Activated CD8-positive, alpha-beta T cell treated with anti-CD3 and anti-CD28 coated beads for 36 hours (primary cell): ENCODE measurements at places on chromosomes 16 and 17. TPM values are rescaled to one million over a fixed set of nuclear protein-coding genes. Genes with fewer than 3 reads are reported as not detected.

Gene PLXDC1
- total RNA-seq: 2.4 TPM

Gene MT1E
- total RNA-seq: 22.1 TPM

Gene SCIMP
- total RNA-seq: 0.13 TPM

Gene GDPD1
- total RNA-seq: 2.0 TPM

DNA sequence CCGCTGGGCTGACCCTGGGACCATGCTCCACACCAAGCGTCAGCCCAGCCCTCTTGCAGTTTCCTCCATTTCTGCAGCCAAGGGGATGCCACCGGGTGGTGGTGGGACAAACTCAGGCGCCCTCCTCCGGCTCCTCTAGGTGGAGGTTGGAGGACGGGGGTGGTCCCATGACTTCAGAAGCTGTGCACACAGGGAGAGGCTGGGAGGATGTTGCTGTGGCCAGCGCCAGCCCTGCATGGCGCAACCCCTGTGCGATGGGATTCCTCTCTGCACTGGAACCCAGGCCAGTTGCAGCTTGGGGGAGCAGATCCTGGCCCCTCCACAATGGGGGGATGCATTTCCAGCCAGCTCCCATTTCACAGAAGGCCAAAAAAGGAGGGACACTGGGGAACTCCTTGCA lies 246.5 kb downstream of the C16orf95 start:
- H3K4me1 ChIP-seq: no peaks in the 10 kb centered on the region
- DNase-seq: no peak
- no peaks in the 10 kb centered on the region for H3K36me3 ChIP-seq

Gene EPX
- total RNA-seq: not detected

Gene SLC13A2
- total RNA-seq: not detected

DNA sequence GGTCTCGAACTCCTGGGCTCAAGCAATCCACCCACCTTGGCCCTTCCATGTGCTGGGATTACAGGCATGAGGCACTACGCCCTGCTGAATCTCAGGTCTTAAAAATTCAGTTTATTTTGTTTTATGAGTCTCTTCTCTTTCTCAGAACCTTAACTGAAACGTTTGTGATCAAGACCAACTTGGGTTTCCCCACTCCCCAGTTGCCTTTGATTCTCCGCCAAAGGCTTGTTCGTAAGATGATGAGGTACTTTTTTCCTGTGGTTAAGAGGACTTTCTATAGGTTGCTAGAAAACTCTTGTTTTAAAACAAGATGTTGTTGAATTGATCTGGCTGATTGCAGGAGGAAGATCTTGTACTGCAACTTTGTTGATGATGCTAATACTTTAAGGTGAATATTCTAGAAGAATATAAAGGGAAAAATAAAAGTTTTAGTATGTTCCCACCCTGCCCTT lies 11.7 kb downstream of the ABCC1 start:
- no peaks in the 10 kb centered on the region for H3K27me3 ChIP-seq
- H3K36me3 ChIP-seq: peaks cover 69% of the 10 kb centered on the region

DNA sequence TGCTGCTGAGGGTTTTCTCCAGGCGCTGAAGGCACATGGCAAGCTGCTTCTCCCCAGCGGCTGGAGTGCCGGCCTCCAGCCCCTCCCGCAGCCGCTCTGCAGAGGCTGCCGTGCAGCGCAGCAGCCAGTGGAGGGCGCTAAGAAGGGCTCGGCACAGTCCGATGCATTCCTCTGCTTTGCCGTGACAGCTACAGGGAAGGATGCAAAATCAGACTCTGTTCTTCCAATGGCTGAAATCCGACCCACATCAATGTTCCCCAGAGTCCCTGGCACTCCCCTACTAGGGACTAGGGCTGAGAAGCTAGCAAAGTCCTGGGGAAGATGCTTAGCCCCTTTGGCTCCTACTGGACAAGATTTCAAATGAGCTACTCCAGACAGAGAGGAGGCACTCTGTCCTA lies 19.0 kb downstream of the MED24 start:
- no peaks in the 10 kb centered on the region for H3K27me3 ChIP-seq
- no peak overlapping the region for H3K4me3 ChIP-seq
- DNase-seq: no peak
- H3K27ac ChIP-seq: no peak overlapping the region
- H3K4me1 ChIP-seq: no peaks in the 10 kb centered on the region

DNA sequence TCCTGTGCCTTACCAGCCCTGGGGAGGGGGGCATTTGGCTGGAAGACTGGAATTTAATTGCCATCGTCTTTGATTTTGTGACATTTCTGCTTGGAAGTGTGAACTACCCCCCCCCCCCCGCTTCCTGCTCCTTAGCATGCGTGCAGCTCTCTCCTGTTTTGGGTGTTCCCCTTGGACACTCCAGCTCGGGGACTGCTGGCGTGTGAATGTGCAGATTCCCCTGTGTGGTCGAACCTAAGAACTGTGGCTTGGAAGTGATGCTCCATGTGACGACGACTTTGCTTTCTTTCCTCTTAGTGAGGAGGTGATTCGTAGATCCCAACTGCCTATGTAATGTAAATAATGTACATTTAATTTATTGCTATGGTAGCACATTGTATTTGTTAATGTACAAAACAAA lies 26.1 kb downstream of the OR1D5 start:
- peaks cover 10% of the 10 kb centered on the region for H3K27me3 ChIP-seq
- no peaks in the 10 kb centered on the region for H3K36me3 ChIP-seq
- DNase-seq: no peak
- H3K4me1 ChIP-seq: peaks cover 3% of the 10 kb centered on the region
- no peak overlapping the region for H3K4me3 ChIP-seq
- H3K27ac ChIP-seq: no peak overlapping the region

Gene C17orf100
- total RNA-seq: 1.1 TPM

- DNase-seq: peak; percentile 76
- peaks cover 15% of the 10 kb centered on the region for H3K27me3 ChIP-seq
- H3K4me1 ChIP-seq: peaks cover 5% of the 10 kb centered on the region
- H3K4me3 ChIP-seq: no peak overlapping the region
- H3K36me3 ChIP-seq: no peaks in the 10 kb centered on the region
These were observed 8.0 kb downstream of the SPPL2C start for GRCh38 chr17:45852535-45853297.

GRCh38 chr16:83732536-83732935 lies 75.2 kb upstream of the HSBP1 start:
- no peaks in the 10 kb centered on the region for H3K4me1 ChIP-seq
- no peak for DNase-seq
- H3K4me3 ChIP-seq: no peak overlapping the region
- H3K27ac ChIP-seq: no peak overlapping the region
- H3K27me3 ChIP-seq: peaks cover 2% of the 10 kb centered on the region

Gene G6PC1
- not detected for total RNA-seq
